GM12864 (cell line): ENCODE measurements at places on chromosomes 11 and 22.

- DNase-seq: no peak
Observed at GRCh38 chr22:21450858-21451353, 16.3 kb upstream of the TMEM191C start.

DNA sequence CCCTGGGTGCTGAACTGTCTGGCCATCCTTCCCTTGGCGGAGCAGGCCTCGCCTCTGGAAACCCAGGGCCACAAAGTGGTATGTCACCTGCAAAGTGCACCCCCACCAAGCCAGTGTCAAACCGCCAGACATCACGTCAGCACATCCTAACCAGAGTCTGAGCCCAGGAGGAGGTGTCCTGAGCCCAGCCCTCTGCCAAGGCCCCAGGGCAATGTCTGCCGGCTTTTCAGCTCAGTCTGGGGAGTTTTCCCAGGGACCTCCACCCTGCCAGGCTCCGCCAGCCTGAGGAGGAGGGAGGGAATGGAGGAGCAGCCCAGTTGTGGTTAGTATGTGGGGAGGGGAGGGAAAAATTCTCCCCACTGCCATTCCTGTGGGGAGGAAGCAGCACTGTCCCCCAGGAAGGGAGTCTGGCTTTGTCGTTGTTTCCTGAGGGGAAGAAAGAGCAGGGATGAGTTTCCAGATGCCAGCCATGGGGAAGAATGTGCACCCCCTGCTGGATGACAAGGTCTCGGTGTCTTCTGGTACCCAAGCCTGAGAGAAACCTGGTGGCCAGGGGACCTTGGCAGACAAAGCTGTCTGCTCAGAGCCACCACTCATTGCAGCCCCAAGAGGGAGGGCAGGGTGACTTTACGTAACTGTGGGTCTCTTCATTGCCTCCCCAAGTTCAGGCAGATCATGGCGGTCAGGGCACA is 81.4 kb upstream of the CD82 start:
- no peak for DNase-seq

- peak; percentile 18 for DNase-seq
Observed at GRCh38 chr11:125626288-125626950, 1.5 kb downstream of the CHEK1 start.

GRCh38 chr11:74494916-74495315 is 1.4 kb upstream of the LIPT2 start:
- DNase-seq: no peak

DNA sequence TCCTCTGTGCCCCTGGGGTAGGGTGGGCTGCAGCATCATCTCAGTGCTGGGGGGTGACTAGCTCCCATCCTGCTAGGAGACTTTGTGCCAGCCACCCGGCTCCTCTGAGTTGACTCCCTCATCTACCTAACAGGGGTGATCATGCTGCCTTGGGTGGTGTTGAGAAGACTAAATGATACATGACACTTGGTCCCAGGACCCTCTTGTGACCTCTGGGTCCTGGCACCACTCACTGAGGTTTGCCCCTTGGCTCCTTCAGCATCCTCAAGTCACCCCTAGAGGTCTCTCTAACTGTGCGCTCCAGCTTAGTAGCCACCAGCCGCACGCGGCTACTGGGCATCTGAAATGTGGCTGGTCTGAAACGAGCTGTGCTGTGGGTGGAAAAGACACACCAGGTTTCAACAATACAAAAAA is 72.1 kb downstream of the LRRC32 start:
- DNase-seq: peak; percentile 16

GRCh38 chr11:46682773-46683752 is 17.4 kb downstream of the ARHGAP1 start:
- DNase-seq: no peak

DNA sequence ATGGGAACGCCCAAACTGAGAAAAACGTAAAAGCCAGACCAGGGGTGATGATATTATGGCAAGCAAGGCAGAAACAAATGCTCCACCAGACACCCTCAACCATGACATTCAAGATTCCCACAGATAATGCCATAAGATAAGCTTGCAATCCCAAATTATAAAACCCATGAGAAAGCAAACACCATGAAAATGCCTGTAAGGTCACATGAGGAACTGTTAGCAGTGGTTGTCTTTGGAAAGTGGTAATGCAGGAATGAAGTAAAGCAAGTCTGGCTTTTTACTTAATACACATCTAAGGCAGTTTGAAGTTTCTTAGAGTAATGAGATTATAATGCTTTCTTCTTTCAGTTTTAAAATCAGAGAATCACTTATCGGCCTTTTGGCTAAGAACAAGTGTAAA is 111.0 kb downstream of the MN1 start:
- DNase-seq: no peak

- no peak for DNase-seq
Observed at GRCh38 chr11:96151501-96151900, 191.5 kb downstream of the MAML2 start.

- no peak for DNase-seq
Observed at GRCh38 chr22:28822930-28823551, 22.7 kb upstream of the XBP1 start.

DNA sequence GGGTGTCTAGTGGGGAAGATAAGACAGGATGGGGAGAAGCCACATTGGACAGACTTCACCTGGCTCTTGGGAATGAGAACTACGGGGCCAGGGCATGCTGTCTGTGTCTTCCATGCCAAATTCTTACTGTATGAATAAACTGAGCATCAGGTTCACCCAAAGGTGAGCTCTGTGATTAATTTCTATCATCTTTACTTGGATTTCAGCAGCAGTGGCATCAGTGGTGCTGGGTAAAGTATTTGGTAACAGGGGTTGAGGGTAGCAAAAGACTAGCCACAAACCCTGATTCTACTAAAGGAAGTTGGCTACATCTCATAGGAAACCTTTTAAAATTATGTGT is 38.8 kb downstream of the IRAG1 start:
- DNase-seq: no peak

DNA sequence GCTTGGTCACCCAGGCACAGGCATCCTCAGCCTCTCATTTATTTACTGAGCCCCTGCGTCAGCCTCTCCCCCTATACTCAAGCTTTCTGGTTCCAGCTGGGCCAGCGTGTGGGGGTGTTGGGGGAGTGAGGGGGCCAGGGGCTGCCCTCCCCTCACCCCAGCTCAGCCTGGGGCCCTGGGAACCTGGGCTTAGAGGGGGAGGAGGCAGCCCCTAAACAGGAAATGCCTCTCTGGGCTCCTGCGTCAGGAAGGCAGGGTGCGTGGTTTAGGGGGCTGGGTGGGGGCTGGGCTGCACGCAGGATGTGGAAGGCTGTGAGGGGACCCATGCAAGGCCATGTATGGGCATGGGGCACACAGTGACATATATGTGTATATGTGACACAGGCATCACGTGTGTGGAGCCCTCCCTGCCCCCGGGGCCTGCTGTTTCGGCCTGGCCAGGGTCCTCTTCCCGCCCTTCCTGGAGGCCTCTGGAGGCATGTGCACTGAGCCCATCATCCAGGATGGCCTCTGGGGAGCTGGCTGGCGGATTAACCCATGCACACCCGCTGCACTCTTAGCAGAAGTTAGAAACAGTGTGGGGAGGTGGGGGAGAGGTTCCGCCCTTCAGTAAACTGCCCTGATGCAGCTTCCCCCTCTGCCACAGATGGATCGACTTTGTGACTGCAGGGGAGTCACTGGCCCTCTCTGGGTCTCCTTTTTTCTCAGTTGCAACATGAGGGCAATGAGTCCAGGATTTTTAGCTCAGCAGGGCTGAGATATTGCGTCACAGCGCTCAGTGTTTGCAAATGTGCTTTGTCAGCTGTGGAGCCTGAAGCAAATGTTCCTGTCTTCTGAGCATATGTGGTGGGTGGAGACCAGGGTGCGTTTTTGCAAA is 1.1 kb upstream of the CD248 start:
- no peak for DNase-seq

GRCh38 chr22:19524170-19525115 is at the start of gene CLDN5:
CLDN5 (minus strand) TSS chr22:19524410; CDS start chr22:19524255, 155 bp downstream.
- no peak for DNase-seq

DNA sequence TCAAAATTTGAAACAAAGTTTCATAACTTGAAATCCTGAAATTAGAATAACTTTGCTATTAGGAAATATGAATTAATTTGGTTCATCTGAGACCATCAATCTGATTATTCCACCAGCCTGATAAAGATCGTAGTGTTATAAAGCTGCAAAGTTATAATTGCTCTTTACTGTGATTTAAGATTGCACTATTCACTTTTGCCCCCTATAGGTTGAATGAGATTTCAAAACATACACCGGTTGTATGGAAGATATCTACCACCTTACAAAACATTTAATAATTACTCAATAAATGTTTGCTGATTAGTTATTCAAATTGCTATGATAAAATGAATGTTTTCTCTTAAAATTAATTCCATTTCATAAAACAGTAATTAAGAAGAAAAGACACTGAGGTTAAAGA is 26.1 kb downstream of the APIP start:
- no peak for DNase-seq

GRCh38 chr22:45968003-45968650 is 8.8 kb downstream of the WNT7B start:
- DNase-seq: no peak

GRCh38 chr11:41935241-41935640 is 475.8 kb upstream of the LRRC4C start:
- DNase-seq: no peak

DNA sequence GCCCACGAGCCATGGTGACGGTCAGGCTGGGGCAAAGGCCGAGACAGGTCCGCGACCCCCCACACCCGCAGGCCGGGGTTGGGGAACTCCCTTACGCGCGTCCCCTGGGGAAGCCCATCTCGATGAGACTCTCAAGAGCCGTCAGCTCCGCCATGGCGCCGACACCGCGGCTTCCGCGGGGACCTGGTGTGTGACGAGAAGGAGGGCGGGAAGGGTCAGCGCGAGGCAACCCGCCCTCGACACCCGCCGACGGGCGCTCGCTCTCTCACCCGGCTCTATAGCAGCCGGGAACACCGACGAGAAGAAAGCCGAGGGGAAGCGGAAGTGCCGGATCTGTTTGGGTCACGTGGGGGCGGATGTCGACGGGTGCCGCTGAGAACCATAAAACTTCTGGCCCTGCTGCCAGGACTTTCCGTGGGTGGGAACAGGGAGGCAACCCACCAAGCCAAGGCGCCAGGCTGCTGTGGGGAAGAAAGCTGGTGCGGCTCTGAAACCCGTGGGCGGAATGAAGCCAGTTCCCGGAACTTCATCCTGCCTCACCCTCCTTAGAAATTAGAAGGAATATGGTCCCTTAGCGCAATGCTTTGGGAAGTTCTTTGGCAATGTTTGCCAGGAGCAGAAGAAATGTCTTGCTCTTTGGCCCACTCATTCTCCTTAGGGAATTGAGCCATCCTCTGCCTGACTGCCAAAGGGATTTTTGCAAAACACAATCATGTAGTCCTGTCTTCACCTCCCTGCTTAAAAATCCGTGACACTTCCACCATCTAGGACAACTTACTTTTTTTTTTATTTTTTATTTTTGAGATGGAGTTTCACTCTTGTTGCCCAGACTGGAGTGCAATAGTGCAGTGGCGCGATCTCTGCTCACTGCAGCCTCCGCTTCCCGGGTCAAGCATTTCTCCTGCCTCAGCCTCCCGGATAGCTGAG is at the start of gene UBXN1:
UBXN1 (minus strand) TSS at position 304 of the 927 bp plus-strand sequence; CDS start at position 154, 150 bp downstream.
- peak; percentile 75 for DNase-seq

DNA sequence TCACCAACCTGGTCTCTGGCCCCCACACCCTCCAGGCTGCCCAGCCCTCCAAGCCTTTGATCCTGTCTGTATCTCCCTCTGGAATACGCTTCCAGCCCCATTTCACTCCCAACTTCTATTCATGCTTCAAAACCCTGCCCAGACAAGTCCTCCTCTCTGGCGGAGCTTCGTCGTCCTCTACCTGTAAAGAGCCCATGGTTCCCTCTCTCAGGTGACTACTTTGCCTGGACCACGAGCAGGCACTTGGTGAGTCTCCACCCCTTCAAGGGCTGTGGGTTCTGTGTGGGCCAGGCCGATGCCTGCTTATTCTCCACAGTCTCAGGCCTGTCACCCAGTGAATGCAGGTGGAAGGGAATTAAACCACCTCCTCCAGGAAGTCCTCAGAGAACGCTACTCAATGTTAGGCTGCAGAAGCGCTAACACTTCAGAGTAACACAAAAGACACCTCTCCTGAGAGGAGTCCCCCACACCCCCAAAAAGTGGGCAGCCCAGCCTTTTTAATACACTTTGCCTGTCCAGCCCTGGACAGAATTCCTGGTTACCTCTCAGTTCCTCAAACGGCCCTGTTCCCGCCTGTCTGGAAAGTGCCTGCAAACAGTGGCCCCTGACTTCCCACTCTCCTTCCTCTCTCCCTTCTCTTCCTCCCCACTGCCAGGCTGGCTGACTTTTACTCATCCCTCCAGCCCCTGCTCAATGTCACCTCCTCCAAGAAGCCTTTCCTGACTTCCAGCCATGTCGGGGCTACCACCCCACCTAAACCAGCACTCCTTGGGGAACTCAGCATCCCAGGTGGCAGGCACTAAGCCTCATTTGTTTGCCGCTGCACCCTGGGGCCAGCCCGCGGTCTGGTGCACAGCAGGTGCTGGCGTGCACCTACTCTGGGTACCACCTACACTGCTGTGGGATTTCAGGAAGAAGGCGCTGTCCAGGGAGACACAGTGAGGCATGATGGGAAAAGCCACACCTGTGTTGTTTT is 9.0 kb downstream of the RAC2 start:
- no peak for DNase-seq

DNA sequence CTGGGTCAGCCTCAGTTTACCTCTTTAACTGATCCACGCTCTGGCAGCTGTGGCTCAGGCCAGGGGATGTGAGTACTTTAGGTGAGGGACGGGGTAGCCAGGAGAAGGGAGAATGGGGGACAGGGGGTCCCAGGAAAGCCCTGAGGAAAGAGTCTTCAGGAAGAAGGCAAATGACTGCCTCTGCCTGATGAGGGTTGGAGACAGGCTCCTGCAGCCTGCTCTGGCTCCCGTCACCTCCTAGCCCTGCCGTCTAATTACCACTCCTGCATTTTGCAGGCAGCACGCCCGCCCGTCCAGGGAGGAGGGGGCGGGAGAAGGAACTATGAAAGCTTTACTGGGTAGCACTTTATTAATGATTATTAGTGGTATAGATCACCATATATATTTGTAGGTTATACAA is 116.6 kb downstream of the CEP164 start:
- DNase-seq: no peak

DNA sequence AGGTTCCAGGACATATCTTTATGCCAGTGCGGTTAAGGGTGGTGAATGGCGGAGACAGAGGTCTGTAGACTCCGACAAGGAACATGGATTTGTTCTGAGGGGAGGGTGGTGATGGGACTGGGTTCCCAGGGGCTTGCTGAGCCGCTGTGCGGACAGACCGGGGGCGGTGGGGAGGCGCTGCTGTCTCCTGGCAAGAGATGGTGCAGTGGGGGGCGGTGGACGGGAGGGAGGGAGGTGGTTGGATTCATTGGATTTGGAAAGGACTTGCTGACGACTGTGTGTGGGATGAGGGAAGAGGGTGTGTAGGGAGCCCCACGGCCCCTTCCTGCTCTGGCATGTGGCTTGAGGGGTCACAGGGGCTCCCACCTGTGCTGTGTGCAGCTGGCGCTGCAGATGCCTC is 43.2 kb downstream of the FLRT1 start:
- no peak for DNase-seq
